ENCODE measurements at places on chromosomes 16 and 17.

GRCh38 chr16:52494621-52495020 is 52.3 kb downstream of the TOX3 start:
- no peak for DNase-seq

- DNase-seq: no peak
Observed at GRCh38 chr17:56880133-56880532, 33.7 kb downstream of the TRIM25 start.

GRCh38 chr17:16435925-16436886 is 20.8 kb downstream of the TRPV2 start:
- no peak for DNase-seq

- DNase-seq: no peak
Observed at GRCh38 chr17:40945414-40945813, 8.0 kb upstream of the KRT23 start.

GRCh38 chr17:300881-301280 is 51.7 kb downstream of the RPH3AL start:
- no peak for DNase-seq

- DNase-seq: no peak
Observed at GRCh38 chr16:14576069-14576468, 54.0 kb downstream of the PARN start.

GRCh38 chr16:72481419-72481818 is 309.5 kb upstream of the PMFBP1 start:
- DNase-seq: no peak

DNA sequence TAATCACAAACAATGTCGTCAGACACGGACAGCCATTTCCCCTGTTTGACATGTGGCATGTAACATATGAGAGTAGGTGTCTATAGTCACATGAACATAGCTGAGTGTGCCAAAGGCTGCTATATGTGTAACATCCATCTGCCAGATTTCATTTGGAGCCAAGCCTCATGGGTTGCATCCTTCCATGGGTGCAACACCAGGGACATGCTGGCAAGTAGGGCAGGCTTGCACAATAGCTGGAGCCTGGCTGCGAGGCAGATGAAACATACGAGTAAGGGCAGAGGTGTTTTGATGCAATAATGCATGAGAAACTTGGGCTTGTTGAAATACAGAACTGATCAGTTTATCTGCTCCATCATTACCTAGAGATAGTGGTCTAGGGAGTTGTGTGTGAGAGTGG is 9.0 kb upstream of the ZNF689 start:
- DNase-seq: no peak

DNA sequence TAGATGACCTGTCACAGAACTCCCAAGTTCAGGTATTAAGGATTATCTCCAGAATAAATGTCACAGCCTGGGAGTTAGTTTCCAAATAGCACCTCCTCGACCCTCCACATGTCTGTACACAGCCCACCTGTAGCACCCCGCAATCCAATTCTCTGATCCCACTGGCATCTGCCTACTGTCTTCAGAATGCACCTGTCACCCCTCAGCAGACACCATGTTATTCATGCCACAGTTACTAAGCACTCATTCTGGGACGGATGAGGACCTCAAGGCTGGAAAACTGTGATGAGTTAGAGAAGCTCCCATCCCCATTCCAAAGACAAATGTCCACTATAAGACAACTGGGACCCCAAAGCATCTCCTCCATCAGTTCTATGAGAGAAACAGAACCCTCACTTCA is 7.8 kb downstream of the EMP2 start:
- DNase-seq: no peak

GRCh38 chr17:7312432-7313087 is 2.6 kb downstream of the GPS2 start:
- no peak for DNase-seq

DNA sequence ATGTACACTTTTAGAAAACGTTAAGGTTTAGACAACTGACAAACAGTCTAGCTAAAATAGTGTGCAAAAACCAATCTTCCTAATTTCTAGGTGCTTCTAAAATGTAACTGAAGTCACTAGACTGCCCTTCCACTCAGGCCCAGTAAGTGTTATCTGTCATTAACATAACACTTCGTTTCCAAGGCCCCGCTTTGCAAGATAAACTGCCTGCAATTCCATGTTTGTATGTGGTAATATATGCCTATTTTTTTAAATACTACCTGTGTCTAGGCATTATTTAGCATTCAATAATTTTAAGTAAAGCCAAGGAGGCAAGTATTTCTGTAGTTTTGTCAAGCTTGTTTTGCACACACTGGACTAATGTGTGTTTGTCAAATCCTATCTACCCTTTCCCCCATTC is 3.2 kb downstream of the USP32 start:
- no peak for DNase-seq

DNA sequence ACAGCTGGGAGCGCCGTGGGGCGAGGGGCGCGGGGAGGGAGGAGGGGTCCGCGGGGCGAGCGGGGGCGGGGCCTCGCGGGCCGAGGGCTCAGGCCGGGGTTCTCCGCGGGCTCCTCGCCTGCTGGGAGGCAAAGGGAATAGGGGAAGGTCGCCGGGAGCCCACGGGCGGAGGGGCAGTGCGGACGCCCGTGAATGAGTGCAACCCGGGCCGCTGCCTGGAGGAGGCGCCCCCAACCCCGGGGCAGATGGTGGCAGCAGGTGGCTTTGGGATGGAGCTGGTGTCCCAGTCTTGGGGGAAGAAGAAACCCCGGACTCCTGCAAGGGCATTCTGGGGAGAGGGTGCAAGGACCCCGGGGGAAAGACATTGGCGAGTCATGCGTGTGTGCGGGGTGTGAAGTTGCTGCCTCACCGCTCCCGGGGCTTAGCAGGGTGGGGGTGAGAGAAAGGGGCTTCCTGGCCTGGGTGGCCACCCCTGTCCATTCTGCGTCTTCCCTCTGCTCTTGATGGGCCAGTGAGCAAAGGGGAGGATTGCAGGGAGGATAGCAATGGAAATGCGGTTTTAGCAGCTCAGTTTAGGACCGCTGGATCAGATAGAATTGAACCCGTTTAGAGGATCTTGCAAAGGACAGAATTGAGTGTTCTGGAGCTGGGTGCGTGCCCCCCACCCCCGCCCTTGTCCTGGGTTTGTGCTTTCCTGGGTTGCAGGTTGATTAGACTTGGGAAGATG is 526 bp downstream of the KIAA0513 start:
- no peak for DNase-seq

DNA sequence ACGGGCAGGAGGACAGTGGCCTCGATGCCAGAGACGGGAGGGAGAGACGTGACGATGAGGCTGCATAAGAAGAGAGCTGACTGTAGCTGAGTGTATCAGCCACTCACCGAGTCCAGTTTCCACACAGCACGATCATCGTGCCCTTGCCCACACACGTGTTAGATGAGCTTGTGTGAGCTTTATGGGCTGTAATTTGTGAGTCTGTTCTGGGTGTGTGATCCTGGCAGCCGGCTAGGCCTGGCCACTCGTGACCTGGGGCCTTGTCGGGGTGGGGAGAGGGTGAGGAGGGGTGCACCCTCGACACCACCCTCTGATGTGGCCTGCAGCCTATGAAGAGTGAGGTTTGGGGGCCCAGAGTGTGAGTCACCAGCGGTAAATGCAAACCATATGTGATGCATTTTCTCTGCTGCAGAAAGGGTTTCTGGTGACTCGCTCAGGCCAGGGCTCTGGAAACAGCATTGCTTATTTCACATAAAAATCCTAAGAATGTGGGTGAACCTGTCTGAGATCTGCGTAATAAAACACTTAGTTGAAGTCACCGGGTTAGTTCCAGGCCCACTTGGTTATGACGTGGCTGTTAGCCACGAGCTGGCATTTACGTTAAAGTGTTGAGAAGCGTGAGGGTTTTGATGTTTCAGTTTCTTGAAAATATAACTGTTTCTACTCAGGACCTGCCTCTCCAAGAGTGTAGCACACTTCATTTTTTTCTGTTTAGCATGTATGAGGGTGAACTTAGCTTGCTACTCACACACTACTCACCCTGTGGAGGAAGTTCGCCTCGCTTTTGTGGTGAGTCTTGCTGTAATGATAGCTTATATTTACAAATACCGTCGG is 4.2 kb downstream of the METRNL start:
- peak; percentile 92 for DNase-seq

GRCh38 chr17:28494445-28495188 is 11.5 kb upstream of the FOXN1 start:
- DNase-seq: peak; percentile 64

DNA sequence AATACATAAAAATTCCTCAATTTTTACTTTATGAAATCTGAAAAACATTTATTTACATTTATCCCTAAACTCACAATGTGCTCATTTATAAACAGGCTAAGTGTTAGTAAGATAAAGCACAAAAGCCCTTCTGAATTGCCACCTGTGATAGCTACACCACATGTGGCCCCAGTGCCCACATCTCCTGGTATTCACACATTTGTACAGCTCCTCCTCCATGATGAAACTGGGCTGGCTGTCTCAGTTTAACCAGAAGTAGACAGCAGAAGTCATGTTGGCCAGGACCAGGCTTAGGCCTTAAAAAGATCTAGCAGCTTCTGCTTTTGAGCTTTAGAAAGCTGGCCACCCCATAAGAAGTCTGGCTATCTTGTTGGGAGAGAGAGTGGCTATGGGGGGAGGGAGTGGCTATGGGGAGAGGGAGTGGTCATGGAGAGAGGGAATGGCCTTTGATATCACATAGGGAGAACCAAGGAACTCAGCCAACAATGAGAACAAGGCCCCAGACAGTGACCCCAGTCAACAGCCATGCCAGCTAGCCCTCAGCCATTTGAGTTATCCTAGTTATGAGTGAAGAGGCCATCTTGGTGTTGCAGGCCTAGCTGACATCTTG is 47.4 kb downstream of the CEP95 start:
- DNase-seq: no peak

DNA sequence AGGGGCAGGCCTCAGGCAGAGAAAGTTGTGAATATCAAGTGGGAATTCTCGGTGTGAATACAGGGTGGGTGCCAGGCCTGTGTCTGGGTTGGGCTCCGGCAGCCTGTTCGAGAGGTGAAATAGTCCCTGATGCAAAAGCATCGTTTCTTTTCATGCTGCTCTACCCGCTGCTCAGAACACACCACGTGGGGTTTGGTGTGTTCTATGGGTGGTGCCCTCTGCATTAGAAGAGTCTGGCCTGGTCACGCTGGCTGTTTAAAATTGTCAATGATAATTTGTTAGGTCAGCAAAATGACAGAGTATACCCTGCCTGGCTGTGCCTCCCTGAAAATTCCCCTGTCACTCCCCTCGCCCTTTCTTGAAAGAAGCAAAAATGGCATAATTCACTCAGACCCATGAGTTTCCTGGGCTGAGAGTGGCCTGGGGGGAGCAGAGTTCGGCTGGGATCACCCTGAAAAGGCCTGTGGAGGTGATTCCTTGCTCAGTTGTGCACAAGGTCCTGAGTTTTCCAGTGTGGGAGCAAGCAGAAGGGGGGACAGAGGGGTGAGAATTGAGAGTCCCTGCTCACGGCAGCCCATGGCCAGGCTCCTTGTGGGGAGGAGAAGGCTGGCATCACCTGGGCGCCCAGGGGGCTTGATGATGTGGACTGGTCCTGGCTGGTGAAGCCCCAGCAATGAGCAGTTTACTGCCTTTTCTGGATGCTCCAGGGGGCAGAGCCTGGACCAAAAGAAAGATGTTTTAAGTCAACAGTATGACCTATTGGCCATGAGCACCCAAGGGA is 3.2 kb downstream of the CACNG5 start:
- DNase-seq: no peak

DNA sequence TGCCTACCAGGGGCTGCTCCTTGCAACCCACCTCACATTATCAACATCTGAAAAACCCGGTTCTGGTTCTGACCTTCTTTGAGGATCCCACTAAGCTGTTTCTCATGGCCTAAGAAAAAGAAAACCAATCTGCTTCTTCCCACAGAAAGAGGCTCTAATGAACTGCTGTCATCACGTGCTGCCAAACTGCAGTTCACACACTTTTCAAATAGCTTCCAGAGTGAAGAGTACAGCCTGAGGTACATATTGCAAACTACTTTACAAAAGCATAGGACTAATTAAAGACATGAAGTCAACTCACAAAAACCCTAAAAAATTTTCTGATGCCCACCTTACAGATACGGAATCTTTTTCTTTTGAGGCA is 36.7 kb downstream of the SMG6 start:
- no peak for DNase-seq

- no peak for DNase-seq
Observed at GRCh38 chr17:67260170-67260987, 15.4 kb upstream of the HELZ start.

DNA sequence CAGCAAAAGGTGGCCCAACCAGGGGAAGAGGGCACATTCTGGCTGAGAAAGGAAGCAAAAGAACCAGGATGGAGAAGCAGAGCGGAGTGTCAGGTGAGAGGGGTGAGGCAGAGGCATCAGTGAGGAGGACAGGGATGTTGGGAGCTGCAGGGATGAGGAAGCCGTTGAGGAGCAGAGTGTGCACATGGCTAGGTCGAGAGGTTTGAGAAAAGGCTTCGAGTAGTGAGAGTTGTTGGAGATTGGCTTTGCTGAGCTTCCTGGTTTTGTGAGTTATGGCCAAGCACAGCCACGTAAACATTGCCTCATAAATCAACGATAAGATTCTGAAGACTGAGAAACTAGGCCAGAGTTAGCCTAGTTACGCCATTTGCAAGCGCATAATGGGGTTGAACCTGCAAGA is 26.9 kb downstream of the DNAH2 start:
- no peak for DNase-seq

DNA sequence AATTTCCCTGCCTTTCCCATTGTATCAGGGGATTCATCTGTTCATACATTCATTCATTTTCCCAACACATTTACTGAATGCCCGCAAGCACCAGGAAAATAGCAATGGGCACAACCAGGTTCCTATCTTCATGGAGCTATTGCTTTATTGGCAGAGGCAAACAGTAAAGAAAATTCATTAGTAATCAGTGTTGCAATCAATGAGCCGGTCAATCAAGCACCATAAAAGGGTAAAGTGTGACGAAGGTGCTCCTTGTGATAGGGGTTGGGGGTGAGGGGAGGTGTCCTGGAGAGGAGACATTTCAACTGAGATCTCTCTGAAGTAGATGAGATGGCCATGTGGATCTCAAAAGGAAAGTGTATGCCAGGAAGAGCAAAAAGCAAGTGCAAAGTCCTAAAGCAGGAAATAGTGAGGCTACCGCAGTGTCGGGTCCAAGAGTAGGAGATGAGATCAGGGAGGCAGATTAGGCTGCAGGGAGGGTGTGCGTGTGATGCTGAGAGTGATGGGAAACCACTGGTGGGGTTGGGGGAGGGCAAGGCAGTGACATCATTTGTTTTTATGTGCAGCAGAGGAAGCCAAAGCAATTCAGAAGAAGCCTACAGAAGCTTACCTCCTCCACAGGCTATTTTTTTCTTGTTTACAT is 28.4 kb downstream of the CDH13 start:
- DNase-seq: peak; percentile 18

GRCh38 chr17:76805319-76805718 is 62.9 kb upstream of the MGAT5B start:
- DNase-seq: no peak

- no peak for DNase-seq
Observed at GRCh38 chr17:61366076-61366714, 33.4 kb upstream of the TBX2 start.

GRCh38 chr16:58086381-58087208 is 42.6 kb downstream of the CFAP20 start:
- DNase-seq: no peak

GRCh38 chr16:524274-525040 is 3.1 kb upstream of the CAPN15 start:
- DNase-seq: no peak

All from T1000 (cell line).